ENCODE measurements at places on chromosomes 5 and 9. TPM values are rescaled to one million over a fixed set of nuclear protein-coding genes. Genes with fewer than 3 reads are reported as not detected.

Gene TAF11L5
- total RNA-seq = not detected

Gene SH2D3C
- total RNA-seq = 0.23 TPM

Gene CACFD1
- 2.5 TPM for total RNA-seq

Gene NADK2
- 30.4 TPM for total RNA-seq

Gene PCDHA4
- 0.04 TPM for total RNA-seq

Measured in H4 (cell line).